ENCODE measurements at places on chromosomes 7 and 10. TPM values are rescaled to one million over a fixed set of nuclear protein-coding genes. Genes with fewer than 3 reads are reported as not detected.

Gene NOS3
- total RNA-seq, result 0.34 TPM

Gene TMEM184A
- 8.7 TPM for total RNA-seq

Gene FAM25C
- total RNA-seq, result 4.7 TPM

Gene FEZF1
- total RNA-seq, result not detected

Gene SLC16A9
- 0.07 TPM for total RNA-seq

Gene PHYHIPL
- 0.29 TPM for total RNA-seq

Gene TRIM56
- total RNA-seq, result 9.9 TPM

Gene HOXA11
- 0.67 TPM for total RNA-seq

Gene PPP1R3A
- total RNA-seq, result not detected

Gene DPYSL4
- total RNA-seq, result 20.5 TPM

Gene SFTPD
- total RNA-seq, result 0.48 TPM

Gene DGKI
- 0.31 TPM for total RNA-seq

Gene PTPRZ1
- total RNA-seq, result not detected

Gene KCTD7
- total RNA-seq, result 6.2 TPM

Gene CPVL
- total RNA-seq, result 0.20 TPM

Gene TWNK
- 52.8 TPM for total RNA-seq
